T-helper 17 cell (primary cell): ENCODE measurements at places on chromosomes 5 and 9.

GRCh38 chr9:122307061-122307460, 42.4 kb downstream of the MRRF start:
- no peaks in the 10 kb centered on the region for H3K27me3 ChIP-seq
- no peak for DNase-seq
- H3K4me1 ChIP-seq = peaks cover 13% of the 10 kb centered on the region
- peak overlapping the region; percentile 39 for H3K27ac ChIP-seq
- H3K4me3 ChIP-seq = no peak overlapping the region
- peaks cover 11% of the 10 kb centered on the region for H3K36me3 ChIP-seq

DNA sequence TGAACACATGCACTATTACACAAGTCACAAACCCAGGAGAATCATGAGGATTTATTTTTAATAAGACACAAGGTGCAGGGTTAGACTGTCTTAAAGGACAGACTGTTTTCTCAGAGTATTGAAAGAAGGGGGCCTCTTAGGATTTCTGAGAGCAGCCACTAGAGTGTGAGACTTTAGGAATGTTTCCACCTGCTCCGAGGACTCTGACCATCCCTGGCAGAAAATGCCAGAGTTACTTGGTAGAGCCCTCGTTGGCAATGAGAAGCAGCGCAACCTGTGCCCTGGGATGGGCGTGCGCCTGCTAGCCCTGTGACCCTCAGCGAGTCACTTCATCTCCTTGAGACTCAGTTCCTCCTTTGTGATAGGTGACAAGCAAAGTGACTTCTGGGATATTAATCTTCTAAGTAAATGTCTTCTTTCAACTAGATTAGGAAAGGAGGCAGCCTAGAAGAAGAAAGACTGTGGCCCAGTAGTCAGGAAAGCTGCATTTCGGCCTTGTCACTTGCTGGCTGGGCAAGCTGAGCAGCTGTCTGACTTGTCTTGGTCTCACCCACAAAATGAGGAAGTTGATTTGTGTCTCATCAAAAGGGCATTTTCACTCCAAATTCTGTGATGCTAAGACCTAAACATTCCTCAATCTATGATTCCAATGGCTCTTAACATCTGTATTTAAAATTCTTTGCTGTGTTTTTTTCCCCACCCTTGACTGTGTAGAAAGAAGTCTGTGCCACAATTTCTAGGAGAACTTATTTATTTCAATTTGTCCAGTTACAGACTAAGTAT, 60.5 kb downstream of the PTCD2 start:
- H3K27me3 ChIP-seq = peaks cover 22% of the 10 kb centered on the region
- no peaks in the 10 kb centered on the region for H3K4me1 ChIP-seq
- H3K4me3 ChIP-seq = no peak overlapping the region
- DNase-seq = no peak
- H3K36me3 ChIP-seq = no peaks in the 10 kb centered on the region

DNA sequence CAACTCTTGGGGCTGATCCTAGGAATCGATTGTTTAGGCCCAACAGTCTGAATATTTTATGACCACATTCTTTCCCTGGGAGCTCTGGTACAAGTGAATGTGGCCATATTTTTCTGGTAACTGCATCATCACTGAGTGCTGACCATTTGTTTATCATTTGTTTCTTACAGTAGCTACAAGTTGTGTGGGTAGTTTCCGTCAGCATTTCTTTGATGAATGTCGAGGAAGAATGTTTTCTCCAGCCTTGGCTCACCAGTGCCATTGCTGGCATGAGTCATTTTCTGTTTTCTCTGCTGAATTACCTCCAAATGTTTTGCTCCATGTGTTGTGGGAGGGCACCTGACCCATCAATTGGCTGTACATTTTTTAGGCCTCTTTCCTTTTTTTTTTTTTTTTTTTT, 14.1 kb upstream of the CARD19 start:
- peaks cover 13% of the 10 kb centered on the region for H3K36me3 ChIP-seq
- peaks cover 19% of the 10 kb centered on the region for H3K4me1 ChIP-seq
- DNase-seq = no peak
- peak overlapping the region; percentile 41 for H3K27ac ChIP-seq
- no peaks in the 10 kb centered on the region for H3K27me3 ChIP-seq

- H3K27me3 ChIP-seq = no peaks in the 10 kb centered on the region
- peaks cover 81% of the 10 kb centered on the region for H3K4me1 ChIP-seq
- H3K36me3 ChIP-seq = no peaks in the 10 kb centered on the region
- no peak overlapping the region for H3K4me3 ChIP-seq
- H3K27ac ChIP-seq = peak overlapping the region; percentile 86
- DNase-seq = no peak
These were observed 42.8 kb downstream of the RAPGEF1 start for GRCh38 chr9:131697097-131697496.

DNA sequence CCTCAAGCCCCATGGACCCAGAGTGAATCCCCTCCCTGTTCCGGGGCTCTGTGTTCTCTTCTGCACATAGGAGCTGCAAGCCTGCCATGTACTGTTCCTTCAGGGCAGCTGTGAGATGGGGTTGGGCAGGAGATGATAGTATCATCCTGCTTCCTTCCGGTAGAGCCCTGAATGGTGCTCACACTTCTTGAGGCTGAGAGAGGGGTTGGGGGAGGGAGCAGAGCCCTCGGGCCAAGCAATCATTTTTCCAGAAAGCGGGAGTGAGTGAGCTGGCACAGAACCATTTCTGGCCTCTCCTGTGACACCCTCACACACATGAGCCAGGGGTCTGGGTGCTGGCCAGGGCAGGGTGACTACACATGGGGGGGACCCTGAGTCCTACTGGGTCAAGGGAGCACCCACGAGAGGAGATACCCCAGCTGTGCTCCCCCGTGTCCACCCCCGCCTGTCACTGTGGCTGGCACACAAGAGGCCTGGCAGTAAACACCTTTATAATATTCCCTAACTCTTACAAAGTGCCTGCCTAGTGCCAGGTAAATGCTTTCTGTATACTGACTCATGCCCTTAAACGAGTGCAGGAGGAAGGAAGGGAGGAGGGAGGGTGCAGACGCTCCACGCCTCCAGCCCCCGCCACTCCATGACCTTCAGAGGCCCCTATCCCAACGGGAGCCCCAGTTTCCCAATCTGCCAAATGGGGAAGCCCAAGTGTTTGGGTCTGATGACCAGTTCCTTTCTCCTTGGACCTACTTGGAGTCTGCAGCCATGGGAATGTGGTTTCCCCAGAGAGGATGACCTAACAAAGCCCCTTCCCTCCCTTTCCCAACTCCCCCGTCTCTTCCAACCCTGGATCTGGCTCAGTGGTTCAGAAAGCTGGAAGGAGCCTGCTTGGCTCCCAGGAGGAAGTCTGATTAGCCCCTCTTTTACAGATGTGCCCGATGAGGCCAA, 15.5 kb downstream of the AKNA start:
- peaks cover 77% of the 10 kb centered on the region for H3K4me1 ChIP-seq
- peaks cover 12% of the 10 kb centered on the region for H3K36me3 ChIP-seq
- no peak for DNase-seq
- H3K4me3 ChIP-seq = peak overlapping the region; percentile 86
- no peaks in the 10 kb centered on the region for H3K27me3 ChIP-seq

DNA sequence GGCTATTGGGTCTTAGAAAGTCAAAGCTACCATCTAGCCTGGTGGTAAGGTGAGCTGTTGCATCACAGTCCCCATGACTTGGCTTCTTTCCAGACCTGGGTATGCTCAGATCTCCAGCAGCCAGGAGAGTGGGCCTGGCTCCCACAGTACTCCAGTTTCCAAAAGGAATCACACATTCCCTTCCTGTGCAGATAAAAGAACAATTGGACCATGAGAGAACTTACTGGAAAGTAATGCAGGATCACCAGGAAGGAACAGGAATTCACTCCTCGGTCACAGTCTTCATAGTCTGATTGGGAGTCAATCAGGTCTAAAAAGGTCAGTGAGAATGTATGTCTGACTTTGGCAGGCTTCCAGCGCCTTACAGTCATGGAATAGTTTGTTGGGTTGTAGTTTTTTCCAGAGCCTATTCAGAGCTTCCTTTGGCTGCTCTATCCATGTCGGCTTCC, 47.8 kb upstream of the CD180 start:
- no peaks in the 10 kb centered on the region for H3K27me3 ChIP-seq
- peaks cover 4% of the 10 kb centered on the region for H3K36me3 ChIP-seq
- H3K27ac ChIP-seq = no peak overlapping the region
- DNase-seq = no peak
- H3K4me3 ChIP-seq = no peak overlapping the region
- H3K4me1 ChIP-seq = peaks cover 10% of the 10 kb centered on the region

GRCh38 chr5:177509381-177509951, at the start of gene DOK3:
TSS of gene DOK3 (minus strand) at chr5:177509826. CDS start at chr5:177509540, 286 bp downstream.
- peaks cover 12% of the 10 kb centered on the region for H3K4me1 ChIP-seq
- DNase-seq = no peak
- peak within 1 kb of the TSS; percentile 34 for H3K27ac ChIP-seq
- H3K4me3 ChIP-seq = peak within 1 kb of the TSS; percentile 58
- H3K27me3 ChIP-seq = no peaks in the 10 kb centered on the region
- peaks cover 2% of the 10 kb centered on the region for H3K36me3 ChIP-seq

- no peak overlapping the region for H3K27ac ChIP-seq
- H3K4me1 ChIP-seq = no peaks in the 10 kb centered on the region
- no peak for DNase-seq
- no peak overlapping the region for H3K4me3 ChIP-seq
These were observed 15.6 kb upstream of the FOXD1 start for GRCh38 chr5:73464016-73464745.

DNA sequence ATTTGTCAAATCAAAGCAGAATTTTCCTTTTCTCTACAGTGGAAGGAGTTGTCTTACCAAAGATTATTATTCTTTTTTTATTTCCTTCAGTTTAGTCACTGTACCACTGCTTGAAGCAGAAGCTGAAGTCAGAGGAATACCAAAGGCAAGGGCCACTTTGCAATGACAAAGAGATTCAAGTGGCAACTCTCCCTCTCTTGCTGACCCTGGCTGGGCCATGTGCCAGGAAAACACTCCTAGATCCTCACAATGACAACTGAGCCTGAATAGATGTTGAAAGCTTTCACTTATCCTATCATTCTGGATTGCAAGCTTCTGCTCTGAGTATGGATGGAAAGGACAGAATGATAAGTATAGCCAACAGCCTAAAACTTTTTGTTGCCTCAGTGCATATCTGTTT, 618.3 kb downstream of the NR2F1-AS1 start:
- no peak overlapping the region for H3K27ac ChIP-seq

DNA sequence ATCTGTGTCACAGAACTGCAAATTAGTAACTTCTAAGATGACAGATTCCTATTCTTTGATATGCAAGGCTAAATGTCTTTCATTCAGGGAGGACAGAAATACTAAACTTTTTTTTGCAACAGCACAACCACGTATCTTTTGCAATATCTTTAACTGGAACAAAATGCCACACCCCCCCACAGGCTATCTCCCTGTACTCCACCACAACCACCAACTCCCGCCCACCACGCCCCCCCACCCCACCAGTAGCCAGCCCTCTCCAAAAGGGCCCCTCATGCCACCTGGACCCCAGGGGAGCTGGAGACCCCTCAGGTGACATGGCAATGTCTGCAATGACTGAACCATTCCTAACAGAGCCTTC, 131.8 kb downstream of the ROR2 start:
- DNase-seq = no peak
- H3K4me3 ChIP-seq = no peak overlapping the region
- peaks cover 8% of the 10 kb centered on the region for H3K4me1 ChIP-seq

DNA sequence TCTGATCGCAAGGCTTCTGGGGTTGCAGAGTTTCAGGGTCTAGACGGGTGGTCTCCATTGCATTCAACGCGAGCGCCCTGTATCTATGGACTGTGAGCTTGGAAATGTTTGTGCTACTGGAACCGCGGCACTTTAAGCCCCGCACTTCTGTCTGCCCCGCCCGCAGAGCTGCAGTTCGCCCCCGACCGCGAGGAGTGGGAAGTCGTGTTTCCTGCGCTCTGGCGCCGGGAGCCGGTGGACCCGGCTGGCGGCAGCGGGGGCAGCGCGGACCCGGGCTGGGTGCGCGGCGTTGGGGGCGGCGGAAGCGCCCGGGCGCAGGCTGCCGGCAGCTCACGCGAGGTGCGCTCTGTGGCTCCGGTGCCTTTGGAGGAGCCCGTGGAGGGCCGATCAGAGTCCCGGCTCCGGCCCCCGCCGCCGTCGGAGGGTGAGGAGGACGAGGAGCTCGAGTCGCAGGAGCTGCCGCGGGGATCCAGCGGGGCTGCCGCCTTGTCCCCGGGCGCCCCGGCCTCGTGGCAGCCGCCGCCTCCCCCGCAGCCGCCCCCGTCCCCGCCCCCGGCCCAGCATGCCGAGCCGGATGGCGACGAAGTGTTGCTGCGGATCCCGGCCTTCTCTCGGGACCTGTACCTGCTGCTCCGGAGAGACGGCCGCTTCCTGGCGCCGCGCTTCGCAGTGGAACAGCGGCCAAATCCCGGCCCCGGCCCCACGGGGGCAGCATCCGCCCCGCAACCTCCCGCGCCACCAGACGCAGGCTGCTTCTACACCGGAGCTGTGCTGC, 1.0 kb downstream of the ADAMTS19 start:
- DNase-seq = no peak
- H3K36me3 ChIP-seq = peaks cover 2% of the 10 kb centered on the region
- H3K27me3 ChIP-seq = peaks cover 37% of the 10 kb centered on the region
- H3K27ac ChIP-seq = no peak overlapping the region
- H3K4me1 ChIP-seq = peaks cover 5% of the 10 kb centered on the region
